ENCODE measurements at places on chromosomes 13 and 19.

- DNase-seq = no peak
These were observed 93.4 kb downstream of the KCTD12 start for GRCh38 chr13:76792731-76793347.

DNA sequence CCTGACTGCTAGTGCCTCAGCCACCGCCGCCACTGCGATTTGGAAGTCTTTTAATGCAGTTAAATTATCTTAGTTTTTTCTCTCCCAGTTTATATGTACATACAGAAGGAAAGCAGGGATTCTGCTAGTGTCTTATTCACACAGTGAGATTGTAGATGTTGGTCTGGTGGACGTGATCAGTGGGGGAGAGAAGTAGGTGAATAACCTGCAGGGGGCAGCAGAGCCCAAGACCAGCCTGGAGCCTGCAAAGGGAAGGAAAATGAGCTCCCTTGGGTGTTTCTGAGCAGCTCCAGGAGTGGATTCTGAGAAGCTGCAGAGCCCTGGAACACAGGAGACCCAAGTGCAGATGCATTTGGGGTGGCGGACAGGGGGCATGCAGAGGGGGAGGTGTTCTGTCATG, 26.3 kb downstream of the ZNF844 start:
- peak; percentile 24 for DNase-seq

DNA sequence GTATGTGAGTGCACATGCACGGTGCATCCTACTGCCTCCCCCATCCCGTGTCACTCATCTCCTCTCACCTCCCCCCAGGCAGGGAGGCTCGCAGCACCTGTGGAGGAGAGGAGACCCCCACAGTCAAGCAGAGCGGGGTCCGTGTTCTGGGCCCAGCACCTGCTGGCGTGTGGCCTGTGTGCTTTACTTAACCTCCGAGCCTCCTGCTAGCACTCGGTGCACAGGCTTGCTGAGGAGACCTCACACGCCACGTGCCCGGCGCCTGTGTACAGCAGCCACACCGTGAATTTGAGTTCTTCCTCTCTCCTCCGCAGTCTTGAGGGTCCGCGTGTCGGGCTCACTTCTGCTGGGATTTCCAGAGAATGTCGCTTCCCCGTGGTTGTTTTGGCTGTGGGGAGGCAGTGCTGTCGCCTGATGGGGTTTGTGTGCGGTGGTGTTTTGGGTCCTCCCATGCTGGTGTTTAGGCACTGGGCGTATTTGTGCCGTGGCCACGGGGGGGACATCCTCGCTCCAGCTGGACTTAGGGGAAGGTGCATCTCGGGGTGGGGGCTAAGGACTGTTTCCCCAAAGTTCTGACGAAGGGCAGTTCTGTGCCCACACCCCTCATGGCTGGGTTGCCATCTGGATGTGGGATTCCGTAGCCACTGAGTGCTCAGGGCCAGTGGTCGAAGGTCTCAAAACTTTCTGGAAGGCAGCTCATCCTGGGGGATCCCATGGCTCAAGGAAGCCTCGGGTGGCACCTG, 34.8 kb upstream of the TMEM255B start:
- DNase-seq = no peak

- DNase-seq = no peak
These were observed 16.0 kb downstream of the TMEM272 start for GRCh38 chr13:51828730-51829567.

DNA sequence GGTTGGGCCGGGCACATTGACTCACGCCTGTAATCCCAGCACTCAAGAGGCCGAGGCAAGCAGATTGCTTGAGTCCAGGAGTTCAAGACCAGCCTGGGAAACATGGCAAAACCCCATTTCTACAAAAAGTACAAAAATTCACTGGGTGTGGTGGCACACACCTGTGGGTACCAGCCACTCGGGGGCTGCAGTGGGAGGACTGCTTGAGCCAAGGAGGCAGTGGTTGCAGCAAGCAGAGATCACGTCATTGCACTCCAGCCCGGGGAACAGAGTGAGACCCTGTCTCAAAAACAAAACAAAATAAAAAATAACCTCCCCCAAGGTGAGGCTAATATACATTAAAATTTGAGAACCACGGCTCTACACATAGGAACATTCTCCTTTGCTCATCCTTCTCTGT, 24.9 kb downstream of the NLRP13 start:
- no peak for DNase-seq

DNA sequence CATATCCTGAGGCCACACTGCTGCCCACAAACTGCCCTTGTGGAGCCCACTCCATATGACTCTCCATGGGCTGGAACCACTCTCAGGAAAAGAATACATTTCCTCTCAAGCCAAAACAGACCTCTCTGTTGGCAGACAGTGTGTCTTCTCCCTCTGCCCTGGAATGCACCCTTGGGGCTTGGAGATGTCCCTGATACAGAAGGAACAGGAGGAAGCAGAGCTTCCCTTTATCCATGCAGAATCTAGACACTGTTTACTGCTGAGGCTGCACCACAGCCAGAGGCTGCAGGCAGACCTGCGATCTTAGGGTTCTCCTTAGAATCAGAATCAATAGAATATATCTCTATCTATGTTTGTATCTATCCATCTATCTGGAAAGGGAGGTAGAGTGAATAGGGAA, 26.8 kb upstream of the CYP4F8 start:
- no peak for DNase-seq

- no peak for DNase-seq
These were observed 15.9 kb downstream of the OPA3 start for GRCh38 chr19:45568732-45569131.

GRCh38 chr19:29372461-29372860, 153.3 kb upstream of the VSTM2B start:
- DNase-seq = no peak

GRCh38 chr19:56304243-56304642, 10.4 kb downstream of the ZSCAN5A start:
- no peak for DNase-seq

GRCh38 chr13:73870970-73871935, 263.0 kb downstream of the KLF12 start:
- no peak for DNase-seq

DNA sequence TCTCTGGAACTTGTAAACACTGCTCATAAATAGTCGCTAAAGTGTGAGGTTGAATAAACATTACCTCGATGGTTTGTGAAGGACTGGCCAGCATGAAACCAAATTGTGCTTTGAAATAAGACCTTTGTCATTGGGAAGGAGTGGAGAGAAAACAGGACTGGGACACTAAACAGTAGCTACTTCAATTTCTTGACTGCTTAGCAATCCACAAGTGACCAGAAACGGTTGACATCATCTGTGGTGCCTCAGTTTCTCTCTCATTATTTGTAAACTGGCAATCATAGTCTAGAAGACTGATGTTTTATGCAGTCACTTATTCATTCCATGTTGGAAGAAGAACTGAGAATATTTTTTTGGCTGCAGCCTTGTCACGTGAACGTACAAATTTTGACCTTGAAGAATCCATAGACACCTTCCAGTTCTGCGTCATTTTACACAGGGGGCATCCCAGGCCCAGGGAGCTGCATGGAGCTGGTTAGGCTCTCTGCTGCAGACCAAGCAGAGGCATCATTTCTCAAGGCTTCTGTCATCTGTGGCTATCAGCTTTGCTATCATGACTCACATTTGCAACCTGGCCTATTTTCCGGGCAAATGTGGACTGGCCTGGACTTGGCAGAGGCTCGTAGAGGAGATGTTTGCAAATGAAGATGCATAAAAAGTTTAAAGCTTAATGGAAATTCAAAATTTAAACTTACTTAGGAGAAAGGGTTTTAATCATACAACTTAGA, 391.8 kb downstream of the FGF9 start:
- peak; percentile 20 for DNase-seq

DNA sequence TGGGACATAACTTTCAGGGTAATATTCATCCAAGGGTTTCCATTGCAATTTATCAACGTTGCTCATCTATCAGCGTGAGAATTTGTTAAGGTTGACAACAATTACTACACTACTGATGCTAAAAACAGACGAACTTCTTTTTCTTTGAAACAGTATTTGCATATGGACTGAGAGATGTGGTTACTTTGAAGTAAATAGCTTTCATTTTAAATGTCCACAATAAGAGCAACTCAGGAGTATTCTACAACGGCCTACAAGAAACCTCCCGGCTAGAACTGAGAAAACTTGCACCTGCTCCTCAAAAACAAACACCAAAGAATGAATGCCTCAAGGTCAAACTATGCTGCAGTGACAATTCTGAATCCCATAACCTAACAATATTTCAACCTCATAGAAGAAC, 238.4 kb downstream of the IRS2 start:
- DNase-seq = no peak

GRCh38 chr13:31421756-31422155, 222.0 kb downstream of the B3GLCT start:
- no peak for DNase-seq

DNA sequence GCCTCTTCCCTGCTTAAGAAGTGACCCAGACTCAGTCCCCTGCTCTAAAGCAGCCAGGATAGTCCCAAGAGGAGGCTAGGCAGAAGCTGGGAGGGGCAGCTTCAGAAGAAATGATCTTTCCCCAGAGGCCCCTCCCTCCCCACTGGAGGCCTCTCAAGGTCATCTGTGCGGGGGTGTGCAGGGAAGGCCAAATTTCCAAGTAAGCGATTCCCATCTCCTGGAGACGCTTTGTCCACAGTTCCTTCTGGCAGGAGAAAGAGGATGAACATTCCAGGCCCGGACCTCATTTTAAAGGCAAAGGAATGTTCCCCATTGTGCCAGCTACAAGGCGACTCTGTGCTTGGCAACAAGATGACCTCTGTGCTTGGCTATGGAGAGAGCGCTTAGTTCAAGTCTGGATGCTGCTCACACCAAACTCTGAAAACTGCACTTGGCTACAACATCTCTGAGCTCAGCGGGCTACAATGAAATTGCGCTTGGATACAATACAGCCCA, 23.5 kb downstream of the COL5A3 start:
- no peak for DNase-seq

DNA sequence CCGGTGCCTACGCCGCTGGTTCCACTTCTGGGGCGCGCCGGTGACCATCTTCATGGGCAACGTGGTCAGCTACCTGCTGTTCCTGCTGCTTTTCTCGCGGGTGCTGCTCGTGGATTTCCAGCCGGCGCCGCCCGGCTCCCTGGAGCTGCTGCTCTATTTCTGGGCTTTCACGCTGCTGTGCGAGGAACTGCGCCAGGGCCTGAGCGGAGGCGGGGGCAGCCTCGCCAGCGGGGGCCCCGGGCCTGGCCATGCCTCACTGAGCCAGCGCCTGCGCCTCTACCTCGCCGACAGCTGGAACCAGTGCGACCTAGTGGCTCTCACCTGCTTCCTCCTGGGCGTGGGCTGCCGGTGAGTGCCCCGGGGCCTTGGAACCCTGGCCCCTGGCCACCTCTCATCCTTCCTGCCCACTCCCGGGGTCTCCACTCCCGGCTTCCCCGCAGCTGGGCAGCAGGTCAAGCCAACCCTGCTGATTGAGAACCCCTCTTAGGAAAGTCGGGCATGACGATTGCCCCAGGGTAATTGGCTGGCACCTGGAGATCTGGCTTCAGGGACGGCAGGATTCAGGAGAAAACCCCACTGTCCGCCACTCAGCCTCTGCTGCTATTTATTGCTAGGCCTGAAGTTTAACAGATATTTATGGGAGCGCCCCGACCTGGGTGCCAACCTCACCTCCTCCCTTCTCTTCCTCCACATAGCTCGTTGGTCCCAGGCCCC, 39.1 kb downstream of the TRPM4 start:
- no peak for DNase-seq

DNA sequence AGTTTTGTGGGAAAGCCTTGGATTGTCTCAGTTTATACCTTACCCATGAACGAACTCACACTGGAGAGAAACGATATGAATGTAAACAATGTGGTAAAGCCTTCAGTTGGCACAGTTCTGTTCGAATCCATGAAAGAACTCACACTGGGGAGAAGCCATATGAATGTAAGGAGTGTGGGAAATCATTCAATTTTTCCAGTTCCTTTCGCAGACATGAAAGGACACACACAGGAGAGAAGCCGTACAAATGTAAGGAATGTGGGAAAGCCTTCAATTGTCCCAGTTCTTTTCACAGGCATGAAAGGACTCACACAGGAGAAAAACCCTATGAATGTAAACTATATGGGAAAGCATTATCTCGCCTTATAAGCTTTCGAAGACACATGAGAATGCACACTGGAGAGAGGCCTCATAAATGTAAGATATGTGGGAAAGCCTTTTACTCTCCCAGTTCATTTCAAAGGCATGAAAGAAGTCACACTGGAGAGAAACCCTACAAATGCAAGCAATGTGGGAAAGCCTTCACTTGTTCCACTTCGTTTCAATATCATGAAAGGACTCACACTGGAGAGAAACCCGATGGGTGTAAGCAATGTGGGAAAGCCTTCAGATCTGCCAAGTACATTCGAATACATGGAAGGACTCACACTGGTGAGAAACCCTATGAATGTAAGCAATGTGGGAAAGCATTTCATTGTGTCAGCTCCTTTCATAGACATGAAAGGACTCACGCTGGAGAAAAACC, 7.5 kb upstream of the ZNF440 start:
- no peak for DNase-seq

DNA sequence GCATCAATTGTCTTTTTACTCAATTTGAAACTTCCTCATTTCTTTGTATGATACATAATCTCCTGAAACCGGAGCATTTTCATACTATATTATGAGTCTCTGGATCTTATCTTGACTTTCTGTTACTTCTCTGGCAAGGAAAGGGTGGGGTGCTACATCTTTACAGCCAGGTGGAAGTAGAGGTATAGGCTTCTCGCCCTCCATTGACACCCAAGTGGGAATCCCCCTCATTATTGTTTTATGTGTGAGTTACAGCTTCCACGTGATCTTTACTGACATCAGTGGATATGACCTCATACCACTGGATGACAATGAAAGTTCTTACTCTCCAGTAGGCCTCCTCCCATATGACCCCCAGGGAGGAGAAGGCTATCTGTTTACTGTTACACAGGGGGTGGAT, 262.1 kb upstream of the DACH1 start:
- no peak for DNase-seq

DNA sequence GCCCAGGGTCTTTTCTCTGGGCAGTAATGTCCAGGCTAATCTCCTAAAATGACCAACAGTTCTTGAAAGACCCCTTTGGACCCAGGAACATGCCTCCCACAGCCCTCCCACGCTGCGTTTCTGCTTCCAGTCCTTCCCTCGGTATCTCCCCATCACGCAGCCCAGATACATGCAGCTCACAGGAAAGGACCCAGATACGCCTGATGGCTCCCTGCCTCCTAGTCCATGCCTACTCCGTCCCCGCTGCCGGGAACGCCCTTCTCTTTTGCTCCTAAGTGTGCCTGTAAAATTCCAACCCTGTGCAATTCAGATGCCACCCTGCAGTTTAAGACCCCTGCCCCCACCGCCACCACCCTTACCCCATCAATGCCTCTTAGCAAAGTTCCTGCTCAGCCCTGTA, 778 bp downstream of the MUC16 start:
- no peak for DNase-seq

DNA sequence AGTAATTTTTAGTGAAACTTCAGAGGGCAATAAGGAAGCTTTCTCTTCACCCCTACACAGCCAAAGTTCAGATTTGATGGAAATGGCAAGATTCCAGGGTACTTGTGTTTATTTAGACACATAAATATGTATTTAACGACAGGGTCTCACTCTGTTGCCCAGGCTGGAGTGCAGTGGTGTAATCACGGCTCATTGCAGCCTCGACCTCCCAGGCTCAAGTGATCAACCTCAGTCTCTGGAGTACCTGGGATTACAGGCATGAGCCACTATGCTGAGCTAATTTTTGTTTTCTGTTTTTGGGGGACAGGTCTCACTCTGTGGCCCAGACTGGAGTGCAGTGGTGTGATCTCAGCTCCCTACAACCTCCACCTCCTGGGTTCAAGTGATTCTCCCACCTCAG, 2.0 kb upstream of the SYCE2 start:
- no peak for DNase-seq
